HuH-7.5 (cell line): ENCODE measurements at places on chromosomes 2 and 18.

DNA sequence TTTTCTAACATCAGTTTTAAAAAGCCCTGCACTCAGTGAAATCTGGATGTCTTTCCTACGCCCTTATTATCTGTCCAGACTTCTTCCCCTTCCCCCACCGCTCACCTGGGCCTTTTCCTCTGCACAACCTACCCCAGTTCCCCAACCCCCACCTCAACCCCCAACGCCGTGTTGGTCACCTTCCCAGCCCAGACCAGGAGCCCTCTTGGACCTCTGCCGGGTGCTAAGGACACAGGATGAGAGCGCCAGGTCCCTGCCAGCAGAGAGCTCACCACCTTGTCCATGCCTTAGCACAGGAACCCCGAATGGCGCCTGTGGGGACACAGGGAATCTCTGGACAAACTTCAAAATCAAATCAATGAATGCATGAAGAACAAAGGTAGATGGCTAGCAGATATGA lies 966 bp upstream of the RBM43 start:
- DNase-seq: no peak

GRCh38 chr2:36463365-36463764 lies 107.8 kb downstream of the CRIM1 start:
- DNase-seq: no peak

DNA sequence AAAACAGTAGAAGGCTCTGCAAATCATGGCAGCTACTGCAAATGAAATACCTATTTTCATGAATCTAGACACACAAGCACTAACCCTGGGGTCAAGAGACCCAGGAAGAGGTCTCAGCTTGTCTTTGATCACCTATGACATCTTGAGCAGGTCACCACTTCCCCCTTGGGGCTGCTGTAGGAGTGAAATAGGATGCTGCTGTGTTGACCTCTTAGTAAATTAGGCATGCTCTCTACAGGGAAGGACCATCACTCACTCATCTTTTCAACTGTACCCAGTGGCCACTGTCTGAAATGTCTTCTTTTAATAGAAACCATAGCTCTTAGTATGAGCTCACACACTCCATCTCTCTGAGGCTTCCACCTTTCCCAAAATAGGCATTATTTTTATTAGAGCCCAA lies 83.8 kb downstream of the NCK2 start:
- no peak for DNase-seq

DNA sequence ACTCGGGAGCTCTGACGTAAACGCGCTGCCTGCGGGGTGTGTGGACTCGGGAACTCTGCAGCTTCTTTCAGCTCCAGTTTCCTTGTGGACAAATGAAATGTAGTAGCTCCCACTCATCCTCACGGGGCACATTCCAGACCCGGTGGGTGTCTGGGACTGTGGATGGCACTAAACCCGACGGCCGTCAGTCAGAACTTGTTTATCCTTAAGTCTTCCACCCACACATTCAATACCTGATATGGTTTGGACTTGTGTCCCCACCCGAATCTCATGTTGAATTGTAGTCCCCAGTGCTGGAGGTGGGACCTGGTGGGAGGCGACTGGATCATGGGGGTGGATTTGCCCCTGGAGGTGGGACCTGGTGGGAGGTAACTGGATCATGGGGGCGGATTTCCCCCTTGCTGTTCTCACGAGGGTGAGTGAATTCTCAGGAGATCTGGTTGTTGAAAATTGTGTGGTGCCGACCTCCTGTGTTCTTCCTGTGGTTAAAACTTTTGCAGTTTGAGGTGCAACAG lies 81.2 kb upstream of the SNTG2 start:
- DNase-seq: no peak

- no peak for DNase-seq
These were observed 117.0 kb downstream of the PKP4 start for GRCh38 chr2:158573739-158574138.

DNA sequence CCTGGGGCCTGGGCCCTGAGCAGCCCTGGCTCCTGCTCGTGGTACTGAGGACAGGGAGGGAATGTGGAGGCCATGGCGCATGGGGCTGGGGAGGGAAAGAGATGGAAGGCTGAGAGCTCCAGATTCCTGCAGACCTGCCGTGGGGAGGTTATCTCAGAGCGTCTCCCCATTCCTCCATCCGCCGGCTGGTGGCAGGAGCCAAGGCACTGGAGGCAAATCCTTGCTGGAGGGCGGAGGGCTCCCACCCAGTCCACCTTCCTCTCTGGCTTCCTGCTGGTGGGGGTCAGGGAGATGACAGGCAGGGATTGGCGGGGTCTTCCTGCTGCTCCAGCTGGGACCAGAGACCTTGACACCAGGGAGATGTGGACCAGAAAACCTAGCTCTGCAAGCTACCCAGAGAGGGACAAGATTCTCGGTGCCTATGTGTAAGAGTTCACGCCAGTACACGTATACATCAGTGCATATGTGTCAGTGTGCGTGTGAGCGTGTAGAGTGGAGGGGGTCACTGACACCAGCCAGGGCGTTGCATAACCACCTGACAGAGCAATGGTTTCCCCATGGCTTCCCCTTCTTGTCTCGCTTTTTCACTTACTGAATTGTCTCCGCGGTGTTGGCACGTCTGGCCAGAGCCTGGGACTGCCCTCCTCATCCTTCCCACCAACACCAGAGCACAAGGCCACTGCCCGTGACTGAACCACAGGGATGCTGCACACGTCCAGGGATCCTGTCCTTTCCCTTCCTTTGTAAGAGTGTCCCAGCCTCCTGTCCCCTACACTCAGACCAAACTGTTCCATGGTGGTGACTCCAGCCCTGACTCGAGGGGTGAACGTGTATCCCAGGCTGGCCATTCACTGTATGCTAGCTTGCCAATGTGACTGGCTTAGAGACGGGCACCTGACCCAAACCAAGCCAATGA lies 15.8 kb upstream of the SEMA4C start:
- DNase-seq: no peak

- DNase-seq: no peak
These were observed 1.5 kb downstream of the GALNT1 start for GRCh38 chr18:35582899-35583558.

DNA sequence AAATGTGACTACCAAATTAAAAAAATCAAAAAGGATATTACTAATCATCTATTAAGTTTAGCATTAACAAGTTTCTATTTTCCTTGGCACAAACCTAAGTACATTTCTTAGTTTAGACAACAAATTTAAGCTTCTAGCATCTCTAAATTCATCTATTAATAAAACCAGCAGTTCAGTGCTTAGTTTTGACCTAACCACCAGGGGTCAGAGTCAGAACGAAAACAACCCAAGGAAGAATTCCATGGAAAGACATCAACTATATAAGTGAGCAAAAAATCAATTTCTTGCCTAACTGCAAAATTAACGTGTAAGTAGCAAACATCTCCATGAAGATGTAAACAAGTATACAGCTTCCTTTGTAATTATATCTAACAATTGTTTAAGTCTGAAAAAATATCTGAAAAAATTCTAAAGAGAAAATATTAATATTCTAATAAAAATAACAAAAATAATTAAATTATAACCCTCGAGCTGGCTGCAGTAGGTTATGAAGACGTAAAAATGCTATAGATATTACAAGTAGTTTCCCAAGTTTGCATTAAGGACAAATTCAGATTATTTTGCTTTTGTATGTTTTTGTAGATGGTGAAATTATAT lies 83.7 kb downstream of the CERKL start:
- peak; percentile 12 for DNase-seq

DNA sequence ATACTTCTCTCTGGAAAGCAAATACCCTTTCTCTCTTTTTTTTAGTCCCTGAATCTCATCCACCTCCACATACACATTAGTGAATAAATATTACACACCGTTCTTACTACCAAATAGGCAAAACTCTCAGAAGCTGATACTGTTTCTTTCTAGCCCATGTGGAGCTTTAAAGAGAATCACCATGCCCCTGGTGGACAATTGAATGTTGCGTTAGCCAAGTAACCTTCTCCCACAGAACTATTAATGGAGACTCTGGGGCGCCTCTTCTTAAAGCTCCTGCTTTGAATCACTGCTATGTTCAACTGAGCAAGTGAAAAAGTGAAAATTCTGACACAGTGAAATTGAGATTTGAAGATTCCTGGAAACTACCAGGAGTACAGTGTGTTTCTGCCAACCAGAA lies 522.8 kb upstream of the CDH7 start:
- no peak for DNase-seq

- DNase-seq: no peak
These were observed 79.5 kb downstream of the DGKD start for GRCh38 chr2:233433794-233434193.

GRCh38 chr2:155663265-155663664 lies 669.3 kb downstream of the NR4A2 start:
- DNase-seq: no peak
